ENCODE measurements at places on chromosomes 7 and 10.
A peak's percentile ranks its signal among the peaks of the same experiment; 100 is the strongest.

DNA sequence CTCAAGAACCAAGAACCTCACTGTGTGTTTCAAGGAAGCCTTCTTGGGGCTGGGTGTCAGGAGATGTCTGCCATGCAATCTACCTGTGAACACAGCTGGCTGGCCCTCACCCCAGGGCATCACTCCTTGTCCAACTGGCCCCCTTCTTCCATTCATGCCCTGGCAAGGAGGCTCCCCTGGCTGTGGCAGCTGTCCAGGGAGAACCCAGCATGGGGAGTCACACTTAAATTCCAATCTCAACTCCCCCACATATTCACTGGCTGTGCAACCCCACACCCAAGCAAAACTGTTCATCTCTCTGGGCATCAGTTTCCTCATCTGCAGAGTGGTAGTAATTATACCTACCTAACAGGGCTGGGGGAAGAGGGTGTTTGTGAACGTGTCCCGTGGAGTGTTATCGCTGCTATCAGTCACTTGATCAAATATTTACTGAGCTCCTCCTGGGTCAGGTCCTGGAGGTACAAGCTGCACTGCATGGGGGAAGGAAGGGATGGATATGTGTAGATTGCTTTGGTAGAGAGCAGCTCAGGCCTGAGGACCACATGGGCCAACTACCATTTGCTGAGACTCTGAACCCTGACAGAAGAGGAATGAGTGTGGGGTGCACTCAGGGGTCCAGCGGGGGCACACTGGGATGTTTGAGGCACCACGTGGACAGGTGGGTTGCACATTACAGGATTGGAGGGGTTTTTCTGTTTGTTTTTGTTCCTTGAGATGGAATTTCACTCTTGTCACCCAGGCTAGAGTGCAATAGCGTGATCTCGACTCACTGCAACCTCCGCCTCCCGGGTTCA lies 2.1 kb upstream of the GPRIN2 start:
- H3K4me3 ChIP-seq = no peak overlapping the region
- no peaks in the 10 kb centered on the region for H3K27me3 ChIP-seq
- DNase-seq = peak; percentile 4
- no peak overlapping the region for H3K27ac ChIP-seq

DNA sequence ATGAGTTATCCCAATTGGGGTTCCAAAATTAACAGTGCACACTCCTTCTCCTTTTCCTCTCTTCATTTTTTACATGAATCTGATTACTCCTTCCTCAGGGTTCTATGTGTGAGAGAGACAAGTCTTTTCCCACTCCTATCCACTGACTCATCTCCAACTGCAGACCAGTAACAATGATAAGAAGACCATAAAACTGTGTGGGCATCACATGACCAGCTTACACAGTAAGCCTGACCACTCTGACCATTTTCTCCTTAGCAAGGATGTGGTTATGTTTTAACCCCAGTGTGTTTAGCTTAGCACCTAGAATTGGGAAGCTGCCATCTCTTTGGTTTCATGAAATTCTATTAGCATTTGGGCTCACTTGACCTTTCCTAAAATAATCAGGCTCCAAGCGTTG lies 145.0 kb upstream of the CALCR start:
- H3K4me3 ChIP-seq = no peak overlapping the region
- peaks cover 4% of the 10 kb centered on the region for H3K27me3 ChIP-seq
- no peaks in the 10 kb centered on the region for H3K36me3 ChIP-seq
- H3K4me1 ChIP-seq = no peaks in the 10 kb centered on the region

GRCh38 chr10:46096909-46097575 lies 51.0 kb upstream of the MSMB start:
- no peak for DNase-seq
- H3K27me3 ChIP-seq = peaks cover 3% of the 10 kb centered on the region
- peak overlapping the region; percentile 80 for H3K4me3 ChIP-seq
- peaks cover 28% of the 10 kb centered on the region for H3K4me1 ChIP-seq

GRCh38 chr10:90193240-90193985 lies 492.0 kb downstream of the KIF20B start:
- H3K27ac ChIP-seq = no peak overlapping the region
- no peaks in the 10 kb centered on the region for H3K36me3 ChIP-seq
- H3K4me3 ChIP-seq = no peak overlapping the region
- no peaks in the 10 kb centered on the region for H3K4me1 ChIP-seq
- no peak for DNase-seq
- H3K27me3 ChIP-seq = no peaks in the 10 kb centered on the region

DNA sequence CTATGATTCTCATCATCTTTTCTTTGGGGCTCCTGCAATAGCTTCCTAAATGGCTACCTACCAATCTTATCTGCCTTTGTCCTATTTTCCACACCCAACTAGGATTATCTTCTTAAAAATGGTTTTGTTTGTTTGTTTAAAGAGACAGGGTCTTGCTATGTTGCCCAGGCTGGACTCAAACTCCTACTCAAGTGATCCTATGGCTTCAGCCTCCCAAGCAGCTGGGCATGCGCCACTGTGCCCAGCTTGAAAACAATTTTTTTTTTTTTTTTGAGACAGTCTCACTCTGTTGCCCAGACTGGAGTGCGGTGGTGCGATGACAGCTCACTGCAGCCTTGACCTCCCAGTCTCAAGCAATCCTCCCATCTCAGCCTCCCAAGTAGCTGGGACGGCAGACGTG lies 14.9 kb downstream of the DNMBP start:
- no peak for DNase-seq
- H3K4me3 ChIP-seq = no peak overlapping the region
- H3K36me3 ChIP-seq = no peaks in the 10 kb centered on the region
- peaks cover 16% of the 10 kb centered on the region for H3K4me1 ChIP-seq
- no peak overlapping the region for H3K27ac ChIP-seq
- peaks cover 3% of the 10 kb centered on the region for H3K27me3 ChIP-seq

DNA sequence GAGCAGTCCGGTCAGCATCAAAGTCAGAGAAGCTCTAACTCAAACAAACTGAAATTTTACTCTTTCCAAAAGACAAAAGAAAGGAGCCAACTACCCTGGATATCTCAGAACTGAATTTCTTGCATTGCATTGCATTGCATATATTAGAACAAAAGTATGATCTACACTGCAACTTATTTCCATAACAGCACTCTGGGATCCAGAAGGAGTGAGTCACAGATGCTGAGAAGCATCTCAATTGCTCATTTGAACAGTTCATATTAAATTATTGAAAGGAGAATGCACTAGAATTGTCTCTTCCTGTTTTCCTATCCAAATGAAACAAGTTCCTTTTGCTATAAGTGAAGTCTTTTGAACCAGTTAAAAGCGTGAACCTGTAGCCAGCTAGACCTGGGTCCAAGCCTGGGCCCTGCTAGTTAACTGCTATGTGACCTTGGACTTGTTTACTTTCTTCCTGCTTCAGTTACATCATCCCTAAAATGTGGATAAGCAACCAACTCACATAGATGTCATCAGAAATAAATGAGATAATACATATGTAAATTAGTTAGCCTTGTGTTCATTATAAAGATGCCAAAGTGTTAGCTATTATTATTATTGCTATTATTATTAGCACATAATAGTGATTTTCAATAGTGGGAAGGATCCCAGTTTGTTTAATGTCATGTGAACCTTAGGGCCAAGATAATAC lies 184.1 kb downstream of the CREB5 start:
- H3K4me1 ChIP-seq = peaks cover 2% of the 10 kb centered on the region
- H3K27me3 ChIP-seq = no peaks in the 10 kb centered on the region
- no peak for DNase-seq

DNA sequence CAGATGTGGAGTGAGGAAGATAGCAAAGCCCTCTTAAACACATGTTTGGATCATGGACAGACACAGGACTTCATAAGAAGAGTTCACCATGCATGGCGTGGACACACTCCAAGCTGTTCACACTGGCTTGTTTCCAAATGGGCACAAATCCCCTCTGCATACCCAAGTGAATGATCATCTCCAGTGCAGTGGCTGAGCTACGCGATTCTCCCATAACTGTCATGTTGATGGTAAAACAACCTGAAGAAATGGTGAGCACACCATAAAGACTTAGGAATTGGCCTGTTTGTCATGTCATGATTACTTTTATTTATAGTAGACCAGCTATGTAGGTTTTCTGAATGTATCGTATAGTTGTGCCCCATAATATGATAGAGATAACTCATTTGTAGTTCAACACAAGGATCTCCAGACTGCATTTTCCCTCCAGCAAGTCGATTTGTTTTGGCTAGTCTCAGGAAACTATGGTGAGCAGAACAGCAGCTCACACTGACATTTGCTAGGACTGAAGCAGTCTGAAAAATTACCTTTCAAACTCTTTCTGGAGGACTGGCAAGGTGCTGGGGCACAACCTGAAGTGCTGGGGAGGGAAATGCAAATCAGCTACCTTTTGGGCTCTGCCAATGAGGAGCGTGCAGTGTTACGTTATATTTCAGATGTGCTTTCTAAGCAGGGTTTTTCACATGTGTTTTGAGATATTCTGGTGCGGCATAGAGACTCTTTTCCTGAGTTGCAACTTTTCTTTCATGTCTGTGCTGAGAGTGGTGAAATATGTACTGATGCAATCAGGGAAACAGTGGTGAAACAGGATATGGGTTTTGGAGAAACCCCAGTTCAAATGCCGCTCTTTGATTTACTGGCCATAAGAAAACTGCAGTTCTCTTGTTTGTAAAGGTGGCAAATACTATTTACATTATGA lies 629.6 kb upstream of the DPP6 start:
- DNase-seq = no peak
- H3K4me3 ChIP-seq = no peak overlapping the region
- no peaks in the 10 kb centered on the region for H3K4me1 ChIP-seq
- no peak overlapping the region for H3K27ac ChIP-seq

DNA sequence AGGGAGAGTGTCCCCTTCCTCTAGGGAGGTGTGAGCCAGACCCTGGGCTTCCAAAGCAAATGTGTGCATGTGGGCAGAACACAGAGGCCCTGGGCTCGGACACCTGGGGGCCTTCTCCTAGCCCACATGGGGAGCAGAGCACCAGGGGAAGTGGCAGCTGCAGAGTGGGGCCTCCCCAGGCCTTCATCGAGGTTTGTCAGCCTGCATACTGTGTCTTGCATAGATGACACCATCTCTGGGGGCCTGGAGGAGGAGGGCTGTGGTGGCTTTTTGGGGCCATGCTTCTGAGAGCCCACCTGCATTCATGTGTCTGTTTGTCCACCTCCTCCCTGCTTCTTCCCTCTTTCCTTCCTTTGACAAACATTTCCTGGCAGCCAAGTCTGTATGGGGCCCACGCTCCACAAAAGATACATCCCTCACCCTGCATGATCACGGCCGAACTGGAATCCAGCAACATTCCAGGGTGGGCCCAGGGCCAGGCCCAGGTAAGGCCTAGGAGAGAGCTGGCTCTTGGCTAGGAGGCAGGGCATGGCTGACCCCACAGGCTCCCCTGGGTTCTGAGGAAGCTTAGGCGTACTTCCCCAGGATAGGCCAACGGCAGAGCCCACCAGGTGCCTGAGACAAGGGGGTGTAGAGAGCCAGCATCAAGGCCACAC lies 79.2 kb downstream of the ZMIZ1 start:
- H3K36me3 ChIP-seq = peaks cover 6% of the 10 kb centered on the region
- H3K4me3 ChIP-seq = no peak overlapping the region

DNA sequence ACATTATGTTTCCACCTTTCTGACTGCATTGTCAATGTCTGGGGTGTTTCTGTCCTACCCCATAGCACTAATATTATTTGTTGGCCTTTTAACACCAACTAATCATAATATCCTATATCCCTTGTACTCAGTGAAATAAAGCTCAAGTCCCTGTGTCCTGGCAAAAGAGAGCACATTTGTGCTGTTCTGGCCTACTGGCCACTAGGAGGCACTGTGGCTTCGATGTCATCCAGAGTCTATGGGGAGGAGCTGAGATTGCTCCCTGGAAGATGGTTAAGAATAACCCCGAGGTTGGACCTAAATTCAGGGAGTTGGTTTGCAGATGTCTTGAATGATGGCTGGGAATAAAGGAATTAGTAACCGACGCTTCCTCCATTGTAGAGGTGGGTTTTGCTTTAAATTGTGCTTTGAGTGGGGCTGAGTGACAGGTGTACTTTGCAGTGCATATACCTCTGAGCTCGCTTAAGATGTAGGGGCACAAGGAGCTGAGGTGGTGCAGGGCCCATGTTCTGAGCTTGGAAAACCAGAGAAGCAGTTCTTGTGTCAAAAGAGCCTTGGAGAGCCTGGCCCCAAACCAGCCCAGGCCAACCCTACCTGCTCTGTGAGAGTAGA lies 191.2 kb upstream of the PRSS1 start:
- H3K4me3 ChIP-seq = peak overlapping the region; percentile 25
- H3K4me1 ChIP-seq = peaks cover 13% of the 10 kb centered on the region
- DNase-seq = peak; percentile 24
- peaks cover 11% of the 10 kb centered on the region for H3K27me3 ChIP-seq
- peak overlapping the region; percentile 9 for H3K27ac ChIP-seq
- H3K36me3 ChIP-seq = no peaks in the 10 kb centered on the region

DNA sequence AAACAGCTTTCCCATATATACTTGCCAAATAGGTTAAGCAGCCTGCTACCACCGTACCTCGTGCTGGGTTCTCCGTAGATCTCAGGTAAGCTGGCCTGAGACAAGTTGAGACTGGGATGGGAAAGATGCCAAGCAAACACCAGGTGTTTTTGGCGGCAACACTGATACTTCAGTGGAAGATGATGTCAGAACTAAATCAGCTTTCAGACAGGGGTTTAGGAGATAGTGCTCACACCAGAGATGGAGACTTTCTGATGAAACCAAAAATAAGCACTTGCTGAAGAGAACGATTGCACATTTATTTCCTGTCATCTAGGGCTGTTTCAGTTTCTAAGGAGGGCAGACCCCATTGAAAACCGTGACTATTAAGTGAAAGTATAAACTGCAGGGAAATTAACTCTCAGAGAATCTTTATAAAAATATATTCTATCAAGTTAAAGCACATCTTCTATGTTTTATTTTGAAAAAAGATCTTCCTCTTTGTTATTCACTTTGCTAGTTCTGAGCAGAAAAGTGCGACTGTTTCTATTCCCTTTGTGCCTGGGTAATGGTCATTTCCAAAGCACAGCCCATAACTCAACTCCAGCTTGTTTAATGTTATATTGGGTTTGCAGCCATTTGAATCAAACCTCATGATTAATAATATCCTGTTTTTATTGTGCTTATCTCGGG lies 149.9 kb downstream of the CPED1 start:
- peak; percentile 8 for DNase-seq
- peak overlapping the region; percentile 63 for H3K27ac ChIP-seq
- peaks cover 10% of the 10 kb centered on the region for H3K27me3 ChIP-seq
- peak overlapping the region; percentile 77 for H3K4me3 ChIP-seq
- no peaks in the 10 kb centered on the region for H3K36me3 ChIP-seq

DNA sequence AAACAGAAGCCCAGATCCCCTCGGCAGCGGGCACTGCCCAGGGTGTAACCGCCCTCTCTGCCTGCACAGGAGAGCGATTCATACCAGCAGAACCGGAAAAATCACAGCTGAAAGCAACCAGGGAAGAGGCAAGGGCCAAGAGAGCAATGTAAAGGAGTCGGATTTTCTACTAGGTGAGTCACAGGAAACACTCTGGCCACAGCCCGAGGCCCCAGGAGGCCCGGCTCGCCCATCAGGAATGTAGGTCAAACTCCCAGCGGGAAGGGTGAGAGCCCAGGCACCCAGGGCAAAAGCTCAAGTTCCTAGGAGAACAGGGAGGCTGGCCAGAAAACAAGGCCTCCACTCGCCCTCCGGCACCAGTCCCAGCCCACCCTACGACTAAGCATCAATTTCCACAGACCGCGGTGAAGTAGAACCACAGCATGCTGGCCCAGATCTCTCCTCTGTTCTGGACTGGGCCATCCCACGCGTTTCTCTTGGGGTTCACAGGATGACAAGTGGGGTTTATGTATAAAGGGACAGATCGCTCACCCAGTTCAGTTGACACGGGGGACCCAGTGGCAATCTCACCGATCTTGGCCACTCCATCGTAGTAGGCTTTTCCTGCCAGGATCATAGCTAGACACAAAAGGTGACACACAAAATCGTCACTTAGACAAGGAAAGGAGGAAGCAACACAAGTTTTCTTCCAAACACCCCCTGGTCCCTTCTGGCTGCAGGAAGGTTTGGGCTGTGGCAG lies 46.2 kb downstream of the BAIAP2L1 start:
- no peaks in the 10 kb centered on the region for H3K27me3 ChIP-seq
- no peak overlapping the region for H3K4me3 ChIP-seq
- no peak for DNase-seq
- no peaks in the 10 kb centered on the region for H3K36me3 ChIP-seq
- no peak overlapping the region for H3K27ac ChIP-seq

All from T-helper 2 cell treated with Interferon-gamma antibody and Interleukin-4, amounts not matched to agents 5 μg/mL and 100 μg/mL, for 36 hours (primary cell).